RCC 7860 (cell line): ENCODE measurements at places on chromosomes 3 and 15.
A peak's percentile ranks its signal among the peaks of the same experiment; 100 is the strongest.

- DNase-seq = no peak
These were observed 162.8 kb downstream of the PTPRG start for GRCh38 chr3:61724183-61724582.

DNA sequence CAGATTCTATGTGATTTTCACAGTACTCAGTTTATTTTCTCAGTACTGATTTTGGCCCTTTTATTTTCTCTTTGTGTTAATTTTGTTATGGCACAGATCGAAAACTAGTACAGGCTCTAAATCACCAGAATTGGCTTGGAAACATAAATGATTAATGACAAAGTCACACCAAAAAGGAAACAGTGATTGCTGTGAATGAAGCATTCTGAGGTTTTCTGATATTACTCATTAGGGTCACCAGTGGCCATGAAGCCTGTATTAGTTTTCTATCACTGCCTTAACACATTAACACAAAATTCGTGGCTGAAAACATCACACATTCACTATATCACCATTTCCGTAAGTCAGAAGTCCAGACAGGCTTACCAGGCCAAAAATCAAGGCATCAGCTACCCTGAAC is 343.0 kb upstream of the THRB start:
- no peak for DNase-seq

GRCh38 chr3:27659279-27660021 is 62.7 kb downstream of the EOMES start:
- peak; percentile 31 for DNase-seq

GRCh38 chr15:72700076-72700475 is 14.1 kb downstream of the BBS4 start:
- DNase-seq = no peak

DNA sequence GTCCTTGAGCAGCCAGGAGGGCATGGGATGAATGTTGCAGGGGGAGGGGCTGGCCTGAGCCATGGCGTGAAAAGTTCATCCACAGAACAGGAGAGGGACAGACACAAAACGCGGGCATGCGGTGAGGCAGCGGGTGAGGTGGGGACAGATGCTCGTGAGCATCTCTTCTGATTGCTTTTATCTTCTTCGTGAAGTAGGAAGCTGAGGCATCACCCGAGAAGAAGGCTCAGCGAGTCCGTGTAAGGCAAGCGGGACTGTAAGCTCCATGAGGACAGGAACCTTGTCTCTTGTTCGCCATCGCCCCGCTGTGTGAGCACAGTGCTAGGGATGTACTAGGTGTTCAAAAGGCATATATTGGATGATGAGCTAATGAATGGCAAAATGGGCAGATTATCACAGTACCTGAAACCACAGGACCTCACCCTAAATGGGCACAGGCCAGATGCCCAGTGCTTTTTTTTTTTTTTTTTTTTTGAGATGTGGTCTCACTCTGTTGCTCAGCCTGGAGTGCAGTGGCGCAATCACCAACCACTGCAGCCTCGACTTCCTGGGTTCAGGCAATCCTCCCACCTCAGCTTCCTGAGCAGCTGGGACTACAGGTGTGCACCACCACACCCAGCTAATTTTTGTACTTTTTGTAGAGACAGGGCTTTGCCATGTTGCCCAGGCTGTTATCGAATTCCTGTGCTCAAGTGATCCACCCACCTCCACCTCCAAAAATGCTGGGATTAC is 46.8 kb downstream of the CPN2 start:
- DNase-seq = no peak

GRCh38 chr3:152909180-152909883 is 74.4 kb downstream of the P2RY1 start:
- no peak for DNase-seq
